SK-MEL-5 (cell line): ENCODE measurements at places on chromosomes 2 and 18. TPM values are rescaled to one million over a fixed set of nuclear protein-coding genes. Genes with fewer than 3 reads are reported as not detected.
A peak's percentile ranks its signal among the peaks of the same experiment; 100 is the strongest.

Gene TDRD15
- 0.03 and 0.16 TPM in 2 replicates for total RNA-seq

Gene FOXD4L1
- not detected in 2 replicates for total RNA-seq

Gene M1AP
- total RNA-seq: 0.08 and 0.21 TPM in 2 replicates

Gene AKAIN1
- total RNA-seq: not detected in 2 replicates

Gene PLCL1
- total RNA-seq: 0.83 and 0.90 TPM in 2 replicates

Gene EHBP1
- 42.0 and 49.0 TPM in 2 replicates for total RNA-seq

Gene PTCD3
- 238 and 268 TPM in 2 replicates for total RNA-seq

DNA sequence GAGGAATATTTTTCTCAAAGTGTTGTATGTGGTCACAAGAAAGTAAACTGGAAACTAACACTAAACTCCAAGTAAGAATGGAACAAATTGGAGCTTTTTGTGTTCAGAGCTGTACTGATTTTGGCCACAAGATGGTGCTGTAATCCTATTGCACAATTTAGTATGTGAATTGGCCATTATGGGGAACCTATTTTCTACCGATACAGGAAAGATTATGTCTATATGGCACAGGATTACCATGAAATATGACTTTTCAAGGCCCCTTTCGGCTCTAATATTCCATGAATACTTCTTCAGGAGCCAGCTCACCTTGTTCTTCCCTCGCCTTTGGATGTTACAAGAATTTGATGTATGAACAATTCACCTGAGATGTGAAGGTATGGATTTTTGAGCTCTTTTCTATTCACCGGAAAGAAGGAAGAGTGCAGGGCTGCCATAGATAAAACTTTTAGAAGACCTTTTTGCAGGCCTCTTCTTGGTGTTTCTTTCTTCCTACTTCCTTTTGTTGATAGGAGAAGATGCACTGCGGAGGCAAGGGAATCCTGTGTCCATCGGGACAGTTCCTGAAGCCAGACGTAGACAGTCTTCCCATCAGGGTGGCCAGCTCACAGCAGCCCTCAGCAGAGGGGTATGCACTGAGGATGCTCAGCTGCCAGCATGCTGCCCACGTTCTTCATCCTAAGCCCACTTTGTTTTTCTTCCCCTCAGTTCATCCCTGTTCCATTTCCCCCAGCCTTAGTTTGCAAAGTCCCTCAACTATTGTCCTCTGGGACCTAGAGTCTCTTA lies 13.3 kb downstream of the MRPL44 start:
- DNase-seq: peak; percentile 78

DNA sequence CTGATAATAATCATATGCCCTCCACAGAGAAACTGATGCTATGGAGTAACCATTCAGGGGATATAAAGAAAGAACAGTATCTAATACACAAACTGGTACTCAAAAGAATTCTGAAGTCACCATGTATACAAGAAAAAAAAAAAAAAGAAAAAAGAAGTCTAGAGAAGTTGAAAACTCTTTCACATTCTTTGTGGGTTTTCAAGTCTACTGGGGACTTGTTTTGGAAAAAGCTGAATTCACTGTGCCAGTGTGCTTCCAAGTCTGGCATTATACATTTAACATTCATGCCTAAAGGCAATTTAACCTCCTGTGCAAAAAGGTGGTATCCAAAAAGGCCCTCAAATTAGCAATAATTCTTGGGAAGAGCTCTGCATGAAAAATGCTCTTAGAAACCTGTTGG lies 94.8 kb upstream of the ITGB6 start:
- DNase-seq: no peak

- DNase-seq: no peak
These were observed 211.8 kb downstream of the SLC8A1 start for GRCh38 chr2:40240070-40240469.

GRCh38 chr2:173350383-173350782 lies 4.3 kb upstream of the CDCA7 start:
- no peak for DNase-seq

- DNase-seq: no peak
These were observed 26.1 kb upstream of the PPP1R1C start for GRCh38 chr2:181959508-181959907.

DNA sequence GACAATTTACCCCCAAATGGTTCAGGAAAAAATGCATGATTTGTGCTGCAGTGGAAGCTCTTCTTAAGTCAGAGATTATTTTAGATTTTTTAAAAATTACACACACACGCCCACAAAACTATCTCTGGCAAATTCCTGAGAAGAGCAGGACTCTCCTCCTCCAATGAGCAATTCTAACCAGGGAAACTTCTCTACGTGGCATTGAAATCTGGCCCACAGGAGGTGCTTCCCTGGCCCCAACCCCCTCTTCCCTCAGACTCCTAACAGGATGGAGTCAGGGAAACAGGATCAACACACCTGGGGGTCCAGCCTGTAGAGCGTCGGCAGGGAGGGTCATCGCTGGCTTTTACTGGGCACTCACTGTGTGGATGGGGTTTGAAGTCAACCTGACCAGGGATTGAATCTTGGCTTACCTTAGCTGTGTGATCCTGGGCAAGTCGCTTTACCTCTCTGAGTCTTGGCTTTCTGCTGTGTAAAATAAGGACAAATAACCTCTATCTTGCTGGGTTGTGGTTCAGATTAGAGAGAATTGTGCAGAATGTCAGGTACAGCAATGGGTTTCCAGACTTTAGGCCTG lies 65.4 kb upstream of the ASAP2 start:
- DNase-seq: no peak

GRCh38 chr2:61720911-61721310 lies 132.9 kb downstream of the FAM161A start:
- DNase-seq: no peak

DNA sequence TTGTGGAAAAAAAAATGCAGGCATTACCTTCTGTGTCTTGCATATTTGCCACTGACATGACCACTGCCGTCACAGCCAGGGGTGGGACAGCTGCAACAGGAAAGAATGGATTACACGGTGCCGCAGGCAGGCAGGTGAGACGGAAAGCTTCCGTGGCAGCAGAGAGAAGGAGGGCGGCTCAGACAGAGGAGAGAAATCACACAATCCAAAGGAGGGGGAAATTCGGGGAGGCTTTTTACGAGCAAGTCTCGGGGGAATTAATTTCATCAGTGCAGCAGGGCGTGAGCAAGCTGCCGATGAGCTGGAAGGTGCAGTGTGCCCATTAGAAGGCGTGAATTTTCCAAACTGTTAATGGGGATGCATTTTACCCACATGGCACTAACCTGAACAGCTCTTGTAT lies 234.8 kb upstream of the PXDN start:
- DNase-seq: no peak

DNA sequence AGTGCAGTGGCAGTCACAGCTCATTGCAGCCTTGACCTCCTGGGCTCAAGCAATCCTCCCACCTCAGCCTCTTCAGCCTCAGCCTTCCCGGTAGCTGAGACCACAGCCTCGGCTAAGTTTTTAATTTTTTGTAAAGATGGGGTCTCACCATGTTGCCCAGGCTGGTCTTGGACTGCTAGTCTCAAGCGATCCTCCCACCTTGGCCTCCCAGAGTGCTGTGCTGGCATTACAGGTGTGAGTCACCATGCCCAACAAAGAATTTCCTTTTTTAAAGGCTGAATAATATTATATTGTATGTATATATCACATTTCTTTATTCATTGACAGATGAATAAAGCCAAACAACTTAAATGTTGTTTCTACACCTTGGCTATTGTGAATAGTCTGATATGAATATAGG lies 42.5 kb downstream of the MOB4 start:
- no peak for DNase-seq

- DNase-seq: no peak
These were observed 99.9 kb downstream of the NFATC1 start for GRCh38 chr18:79495591-79496071.

DNA sequence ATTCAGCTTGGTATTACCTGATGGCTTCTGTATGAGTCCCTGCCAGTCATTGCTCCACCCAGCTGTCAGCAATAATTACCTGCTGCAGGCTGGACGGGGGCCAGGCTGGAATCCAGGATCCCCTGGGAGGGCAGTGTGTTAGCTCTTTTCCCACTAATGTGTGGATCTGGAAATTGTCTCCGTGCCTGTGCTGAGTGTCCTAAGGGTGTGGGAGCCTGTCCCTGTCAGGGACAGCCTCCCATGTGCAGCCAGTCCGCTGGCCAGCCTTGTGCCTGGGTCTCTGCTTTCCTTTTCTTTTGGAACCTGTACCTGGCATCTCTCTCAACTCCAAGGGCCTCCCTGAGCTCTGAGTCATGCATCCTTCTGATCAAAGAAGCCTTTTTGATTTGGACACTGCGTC lies 107.2 kb upstream of the SPRED2 start:
- no peak for DNase-seq

DNA sequence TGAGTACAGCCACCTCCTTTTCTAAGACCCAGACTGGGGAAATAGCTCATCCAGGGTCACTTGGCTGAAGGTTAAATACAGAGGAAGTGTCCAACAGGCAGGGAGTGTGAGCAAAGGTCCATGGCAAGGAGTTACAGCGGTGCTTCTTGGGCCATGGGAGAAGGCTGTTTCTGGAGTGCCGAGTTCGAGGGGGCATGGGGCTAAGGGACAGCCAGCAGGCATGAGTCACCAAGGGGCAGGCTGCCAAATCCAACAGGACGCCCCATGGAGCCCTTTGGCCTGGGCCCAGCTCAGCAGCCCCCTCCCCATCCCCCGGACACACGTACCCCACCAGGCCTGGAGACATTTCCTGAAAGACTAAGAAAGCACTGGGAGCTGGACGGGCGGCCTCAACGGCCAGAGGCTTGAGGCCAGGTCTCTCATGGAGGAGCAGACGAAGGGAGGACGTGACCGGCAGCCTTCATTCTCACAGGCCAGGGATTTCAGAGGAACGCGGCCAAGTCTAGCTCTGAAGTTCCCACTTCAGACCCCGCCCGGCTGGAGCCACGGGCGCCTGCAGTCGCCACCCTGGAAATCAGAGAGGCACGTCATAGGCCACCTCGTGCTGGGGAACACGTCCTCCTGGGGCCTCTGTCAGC lies 160.4 kb downstream of the SMAD7 start:
- DNase-seq: no peak

DNA sequence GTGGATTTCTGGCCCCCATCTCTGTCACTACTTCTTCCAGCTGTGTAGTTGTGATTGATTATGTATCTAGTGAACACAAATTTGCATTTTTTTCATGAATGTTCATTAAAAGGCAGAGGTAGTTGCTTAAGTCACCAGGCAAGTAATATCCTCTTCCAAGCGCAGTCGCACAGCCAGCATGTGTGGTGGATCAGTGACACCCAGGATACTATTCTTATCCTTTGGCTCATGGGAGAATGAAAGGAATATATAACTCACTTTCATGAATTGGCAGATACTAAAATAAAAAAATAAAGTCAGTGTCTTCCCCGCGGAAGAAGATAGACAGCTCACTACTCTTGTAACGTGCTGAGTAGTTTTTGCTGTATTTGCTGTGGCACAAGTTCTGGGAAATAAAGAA lies 387.8 kb downstream of the CDH7 start:
- DNase-seq: no peak

DNA sequence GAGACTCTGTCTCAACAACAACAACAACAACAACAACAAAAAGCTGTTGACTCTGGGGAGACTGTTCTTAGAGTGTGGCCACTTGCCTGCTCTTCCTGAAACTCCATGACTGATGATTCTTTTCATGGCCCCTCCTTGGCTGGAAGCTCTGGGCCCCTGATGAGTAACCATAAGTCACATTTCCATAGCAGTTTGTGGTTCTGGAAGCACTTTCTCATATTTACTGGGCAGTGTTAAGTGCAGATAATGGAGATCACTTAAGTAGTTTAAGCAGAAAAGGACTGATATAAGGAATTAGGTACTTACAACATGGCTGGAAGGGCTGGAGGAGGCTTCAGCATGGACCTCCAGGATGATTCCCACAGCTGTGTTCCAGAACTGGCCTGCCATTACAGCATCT lies 147.3 kb upstream of the DLX2 start:
- no peak for DNase-seq

GRCh38 chr2:202290970-202291369 lies 25.4 kb downstream of the NOP58 start:
- no peak for DNase-seq

GRCh38 chr18:805008-805754 lies 6.9 kb downstream of the YES1 start:
- DNase-seq: no peak

- DNase-seq: peak; percentile 13
These were observed 1.6 kb downstream of the TSHZ1 start for GRCh38 chr18:75211953-75212750.

DNA sequence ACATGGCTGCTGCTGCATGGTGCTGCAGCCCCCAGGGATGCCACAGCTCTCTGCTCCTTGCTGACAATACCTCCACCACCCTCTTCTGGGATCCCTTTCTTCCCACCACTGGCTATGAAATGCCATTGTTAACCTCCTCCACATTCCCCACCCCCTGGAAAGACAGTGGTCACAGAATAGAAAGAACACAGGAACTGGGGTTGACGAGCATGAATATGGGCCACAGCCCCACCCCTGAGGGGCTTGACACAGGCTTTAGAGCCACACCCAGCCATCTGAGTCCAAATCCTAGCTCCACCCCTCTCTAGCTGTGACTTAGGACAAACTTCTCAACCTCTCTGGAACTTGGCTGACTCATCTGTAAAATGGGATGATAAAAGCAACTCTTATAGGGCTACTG lies 47.3 kb downstream of the TMEM163 start:
- DNase-seq: no peak

DNA sequence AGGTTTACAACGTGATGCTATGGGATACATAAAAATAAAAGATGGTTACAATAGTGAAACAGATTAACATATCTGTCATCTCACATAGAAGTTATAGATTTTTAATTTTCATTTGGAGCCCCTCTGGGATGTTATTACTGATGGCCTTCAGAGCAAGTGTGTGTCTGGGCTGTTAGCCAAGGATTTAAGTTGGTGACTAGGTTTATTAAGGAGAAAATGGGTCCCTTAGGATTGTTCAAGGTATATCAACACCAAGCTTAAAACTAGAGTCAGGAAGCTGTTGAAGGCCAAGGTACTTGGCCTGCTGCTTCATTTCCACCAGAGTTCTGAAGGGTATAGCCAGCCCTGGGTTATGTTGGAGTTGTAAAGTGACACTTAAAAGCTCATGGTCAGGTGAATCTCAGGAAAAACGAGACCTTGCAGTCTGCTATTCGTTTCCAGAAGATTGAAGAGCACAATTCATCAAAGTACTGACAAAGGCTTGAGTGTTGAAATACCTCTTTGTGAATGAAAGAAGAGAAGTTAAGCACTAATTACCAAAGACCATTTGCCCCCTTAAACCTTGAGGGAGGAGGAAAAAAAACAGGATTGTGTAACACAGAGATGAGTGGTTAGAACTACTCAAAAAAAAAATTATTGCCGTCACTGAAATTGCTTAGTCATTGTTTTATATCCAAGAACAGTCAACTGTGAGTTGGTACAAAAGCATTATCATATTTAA lies 48.4 kb downstream of the MAP2 start:
- DNase-seq: no peak
